H1 (cell line): ENCODE measurements at places on chromosomes 4 and X. TPM values are rescaled to one million over a fixed set of nuclear protein-coding genes. Genes with fewer than 3 reads are reported as not detected.

CXorf49 gene
- total RNA-seq = not detected in 2 replicates

DNA sequence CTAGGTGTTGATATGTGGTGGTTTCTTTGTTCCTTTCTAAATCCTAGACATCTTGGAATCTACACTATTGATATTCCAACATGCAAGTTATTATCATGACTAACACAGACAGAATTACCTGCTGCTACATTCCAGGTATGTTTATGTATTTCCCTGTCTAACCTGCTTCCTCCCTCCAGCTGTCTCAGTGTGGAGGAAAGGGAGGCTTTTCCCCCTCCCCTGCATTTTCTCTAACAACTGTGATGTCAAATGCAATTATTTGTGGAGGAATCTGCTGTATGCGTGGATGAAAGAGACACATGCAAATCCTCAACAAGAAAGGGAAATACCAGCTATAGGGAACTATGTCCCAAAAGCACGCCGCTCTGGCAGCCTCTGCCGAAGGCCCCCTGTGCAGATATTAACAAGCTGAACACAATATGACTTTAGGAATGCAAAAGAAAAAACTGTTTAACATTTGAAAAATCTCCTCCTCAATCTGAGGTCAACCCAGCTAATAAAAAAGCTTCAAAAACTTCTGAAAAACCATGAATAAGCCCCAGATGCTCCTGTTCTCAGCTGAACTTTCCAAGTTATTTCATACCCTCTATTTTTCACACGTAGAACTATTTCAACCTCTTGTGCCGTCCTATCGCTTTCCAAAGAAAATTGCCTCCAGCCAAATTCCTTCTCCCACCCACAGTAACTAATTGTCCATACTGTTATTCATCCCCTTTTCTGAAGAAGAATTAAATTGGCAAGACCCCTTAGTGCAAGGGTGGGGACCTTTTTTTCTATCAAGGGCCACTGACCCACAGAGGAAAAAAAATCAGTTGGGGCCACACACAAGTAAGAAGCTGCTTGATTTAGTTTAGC is 225.1 kb upstream of the GPC4 start:
- DNase-seq = no peak

DNA sequence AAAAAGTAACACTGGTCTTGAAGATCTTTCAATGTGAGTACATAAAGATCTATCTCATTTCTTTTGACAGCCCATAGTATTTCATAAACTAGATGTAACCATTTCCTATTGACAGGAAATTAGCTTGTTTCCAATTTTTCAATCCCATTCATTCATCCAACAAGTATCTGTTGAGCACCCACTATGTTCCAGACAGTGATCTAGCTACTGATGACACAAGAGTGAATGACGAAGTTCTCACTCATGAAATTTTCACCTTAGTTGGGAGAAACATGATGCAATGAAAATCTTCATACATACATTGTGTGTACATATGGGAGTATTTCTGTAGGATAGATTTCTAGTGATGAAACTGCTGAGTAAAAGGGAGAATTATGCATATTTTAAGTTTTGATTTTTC is 1.7 kb downstream of the CD38 start:
- no peak for DNase-seq

- DNase-seq = no peak
Observed at GRCh38 chr4:66091786-66092185, 421.5 kb upstream of the EPHA5 start.

DNA sequence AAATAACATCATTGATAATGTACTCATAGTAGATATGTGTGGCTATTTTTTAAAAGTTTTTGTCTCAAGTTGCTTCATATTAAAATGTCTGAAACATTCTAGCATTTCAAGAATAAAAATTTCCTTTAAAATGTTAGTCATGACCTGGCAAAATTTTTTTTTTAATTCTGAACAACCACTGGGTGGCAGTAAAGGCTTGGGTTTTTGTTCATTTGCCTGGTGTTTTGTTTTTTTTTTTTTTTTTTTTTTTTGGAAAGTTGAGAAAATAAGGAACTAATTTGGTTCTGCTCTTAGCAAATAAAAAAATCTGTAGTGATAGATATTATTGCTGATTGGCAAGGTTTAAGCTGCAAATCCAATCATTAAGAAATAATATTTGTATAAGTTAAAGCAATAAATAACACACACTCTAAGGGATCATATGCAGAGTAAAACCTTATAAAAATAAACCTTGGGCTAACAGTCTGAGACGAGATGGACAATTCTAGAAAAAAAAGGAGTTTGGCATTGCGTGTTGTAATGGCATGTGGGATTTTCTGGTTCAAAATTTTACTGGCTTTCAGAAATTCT is 81.4 kb downstream of the CEP44 start:
- no peak for DNase-seq

GRCh38 chrX:140091125-140091886 is 126.0 kb upstream of the CXorf66 start:
- no peak for DNase-seq

DNA sequence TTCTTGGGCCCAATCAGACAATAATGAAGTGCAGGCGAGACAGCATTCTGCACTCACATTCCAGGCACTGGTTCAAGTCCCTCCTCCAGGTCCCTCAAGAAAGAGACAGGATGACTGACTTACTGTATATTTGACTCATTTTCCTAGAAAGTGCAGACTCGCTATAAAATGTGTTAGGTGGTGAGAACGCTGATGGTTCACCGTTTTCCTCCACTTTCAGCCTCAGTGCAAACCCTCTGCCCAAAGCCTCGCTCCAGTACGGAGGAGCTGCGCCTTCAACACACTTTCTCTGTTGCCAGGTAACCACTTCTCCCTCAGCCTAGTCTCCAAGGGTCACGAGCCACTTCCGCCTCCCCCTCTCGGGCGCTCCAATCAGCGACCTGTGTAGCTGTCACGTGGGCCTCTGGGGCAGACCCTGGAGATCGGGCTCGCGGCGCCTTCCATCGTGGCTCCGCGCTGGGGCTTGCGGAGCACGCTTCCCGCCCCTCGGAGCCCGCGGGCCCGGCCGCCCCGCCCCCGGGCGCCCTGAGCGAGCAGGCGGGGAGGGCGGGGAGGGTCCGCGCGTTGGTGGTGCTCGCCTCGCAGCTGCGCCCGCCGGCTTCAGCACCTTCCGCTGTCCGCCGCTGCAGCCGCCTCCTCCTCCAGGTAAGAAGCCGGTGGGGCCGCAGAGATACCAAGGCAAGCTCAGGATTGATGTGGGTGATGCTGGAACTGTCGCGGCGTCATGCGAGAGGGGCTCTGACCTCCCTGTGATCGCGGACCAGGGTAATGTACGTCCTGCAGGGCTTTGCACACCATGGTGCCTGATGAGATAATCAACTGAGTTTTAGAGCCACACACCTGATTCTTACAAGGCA is at the start of gene WDR17:
TSS of gene WDR17 (plus strand) at position 407 of the 857 bp plus-strand sequence. CDS start 45,740 bp downstream, outside the sequence.
- DNase-seq = peak; percentile 94

- no peak for DNase-seq
Observed at GRCh38 chr4:153269218-153269990, 65.2 kb downstream of the TRIM2 start.

- no peak for DNase-seq
Observed at GRCh38 chrX:119194621-119195020, 41.5 kb upstream of the PGRMC1 start.

STK32B gene
- 2.5 and 2.6 TPM in 2 replicates for total RNA-seq

- no peak for DNase-seq
Observed at GRCh38 chr4:117134386-117134785, 49.0 kb upstream of the TRAM1L1 start.

CAPN6 gene
- total RNA-seq = 10.6 and 10.8 TPM in 2 replicates

MAGEA12 gene
- total RNA-seq = not detected in 2 replicates

DNA sequence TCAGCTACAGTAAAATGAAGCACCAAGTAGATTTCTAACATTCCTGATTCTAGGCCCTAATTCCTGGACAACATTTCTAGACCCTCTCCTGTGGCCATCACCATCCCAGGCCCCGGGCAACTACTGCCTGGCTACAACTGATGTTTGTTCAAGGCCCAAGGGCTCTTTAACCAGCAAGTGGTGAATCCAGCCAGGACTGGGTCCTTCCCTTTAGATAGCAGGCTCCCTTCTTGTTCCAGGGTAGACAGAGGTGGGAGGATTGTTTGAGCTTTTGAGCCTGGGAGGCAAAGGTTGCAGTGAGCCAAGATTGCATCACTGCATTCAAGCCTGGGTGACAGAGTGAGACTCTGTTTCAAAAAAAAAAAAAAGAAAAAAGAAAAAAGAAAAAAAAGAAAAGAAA is 12.7 kb upstream of the AADAT start:
- no peak for DNase-seq

- no peak for DNase-seq
Observed at GRCh38 chr4:183183906-183184535, 85.0 kb downstream of the WWC2 start.

GRCh38 chr4:141637565-141637964 is 1.2 kb downstream of the IL15 start:
- no peak for DNase-seq

DNA sequence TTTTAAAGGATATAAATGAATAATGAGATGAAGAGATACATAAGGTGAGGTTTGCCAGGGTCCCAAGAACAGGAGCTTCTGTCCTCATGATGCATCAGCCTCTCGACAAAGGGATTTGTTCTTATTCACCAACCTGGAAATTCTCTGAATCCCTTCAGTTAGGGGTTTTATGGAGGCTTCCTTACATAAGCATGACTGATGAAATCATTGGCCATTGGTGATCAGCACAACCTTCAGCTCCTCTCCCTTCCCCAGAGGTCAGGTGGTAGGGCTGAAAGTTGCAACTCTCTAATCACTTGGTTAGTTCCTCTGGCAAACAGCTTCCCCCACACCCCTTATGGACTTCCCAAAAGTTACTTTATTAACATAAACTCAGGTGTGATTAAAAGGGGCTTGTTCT is 222.0 kb downstream of the SPRY1 start:
- no peak for DNase-seq

GRCh38 chr4:86108834-86109233 is 251.0 kb downstream of the MAPK10 start:
- DNase-seq = no peak

DNA sequence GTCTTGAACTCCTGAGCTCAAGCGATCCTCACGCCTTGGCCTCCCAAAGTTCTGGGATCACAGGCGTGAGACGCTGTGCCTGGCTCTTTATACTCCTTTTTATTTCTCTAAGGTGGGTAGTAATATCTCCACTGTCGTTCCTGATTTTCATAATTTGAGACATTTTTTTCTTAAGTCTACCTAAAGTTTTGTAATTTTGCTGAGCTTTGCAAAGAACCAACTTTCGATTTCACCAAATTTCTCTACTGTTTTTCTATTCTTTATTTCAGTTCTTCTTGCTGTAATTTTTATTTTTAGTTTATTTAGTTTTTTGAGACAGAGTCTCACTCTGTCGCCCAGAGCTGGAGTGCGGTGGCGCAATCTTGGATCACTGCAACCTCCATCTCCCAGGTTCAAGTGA is 70.4 kb upstream of the CITED1 start:
- no peak for DNase-seq

DNA sequence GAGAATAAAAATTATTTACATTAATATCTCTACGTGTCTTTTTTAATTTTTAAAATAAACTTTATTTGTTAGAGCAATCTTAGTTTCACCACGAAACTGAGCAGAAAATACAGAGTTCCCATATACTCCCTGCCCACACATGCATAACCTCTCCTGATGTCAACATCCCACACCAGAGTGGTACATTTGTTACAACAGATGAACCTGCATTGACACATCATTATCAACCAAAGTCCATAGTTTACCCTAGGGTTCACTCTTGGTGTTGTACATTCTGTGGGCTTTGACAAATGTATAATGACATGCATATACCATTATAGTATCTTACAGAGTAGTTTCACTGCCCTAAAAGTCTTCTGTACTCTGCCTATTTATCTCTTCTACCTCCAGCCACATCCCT is 110.6 kb upstream of the OTUD4 start:
- DNase-seq = no peak

DNA sequence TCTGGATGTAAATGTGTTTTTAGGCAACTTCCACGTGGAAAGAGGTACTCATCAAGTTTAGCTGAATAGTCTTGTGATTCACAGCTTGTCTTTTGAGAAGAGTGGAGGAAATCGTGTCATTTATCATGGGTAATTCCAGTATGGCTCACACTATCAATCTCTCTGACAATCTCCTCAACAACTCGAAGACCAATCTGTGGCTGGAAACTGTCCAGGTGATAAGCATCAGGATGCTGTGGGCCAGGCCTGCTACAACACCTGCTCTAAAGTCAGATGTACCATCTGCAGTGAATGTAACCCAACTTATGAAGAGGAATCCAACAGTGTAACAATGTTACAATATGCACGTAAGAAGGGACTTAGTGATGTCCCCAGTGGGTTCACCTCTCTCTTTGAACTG is 132.1 kb upstream of the GK2 start:
- no peak for DNase-seq

DNA sequence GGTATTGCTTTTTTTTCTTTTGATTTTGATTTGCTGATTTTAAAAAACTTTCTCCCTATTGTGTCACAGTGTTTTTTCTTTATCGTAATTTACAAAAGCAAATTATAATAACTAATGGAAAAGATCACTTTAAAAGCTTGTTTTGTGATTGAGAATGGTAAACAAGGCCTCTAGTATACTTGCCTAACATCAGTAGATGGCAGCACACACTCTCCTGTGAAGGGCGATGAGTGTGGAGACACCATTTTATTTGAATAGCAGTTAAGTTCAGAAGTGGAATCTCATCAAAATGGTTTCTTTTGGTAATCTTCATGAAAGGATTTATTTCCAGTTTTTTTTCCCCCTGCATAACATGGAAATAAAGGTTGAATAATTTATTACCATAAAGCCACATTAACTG is 72.3 kb downstream of the PAK3 start:
- DNase-seq = no peak

APELA gene
- 60.2 and 65.2 TPM in 2 replicates for total RNA-seq

DNA sequence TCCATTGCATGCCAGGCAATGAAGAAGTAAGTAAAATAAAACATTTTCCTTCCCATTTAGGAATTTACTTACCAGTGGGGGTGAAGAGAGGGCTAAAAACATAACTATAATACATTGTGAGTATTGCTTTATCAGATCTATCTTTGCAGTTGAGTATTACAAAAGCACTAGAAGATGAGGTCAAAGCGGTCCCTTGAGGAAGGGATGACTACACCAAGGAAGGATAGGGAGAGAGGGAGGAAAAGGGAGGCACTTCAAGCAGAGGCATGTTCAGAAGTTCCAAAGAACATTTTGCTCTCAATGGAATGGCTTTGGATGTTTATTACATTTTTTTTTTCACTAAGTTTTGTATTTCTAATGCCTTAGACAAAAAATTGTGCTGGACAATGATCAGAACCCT is 127.8 kb downstream of the TET2 start:
- DNase-seq = no peak

- no peak for DNase-seq
Observed at GRCh38 chr4:6378493-6379445, 93.6 kb downstream of the PPP2R2C start.

GRCh38 chrX:1533058-1533457 is 3.9 kb downstream of the P2RY8 start:
- DNase-seq = no peak

MAML3 gene
- total RNA-seq = 5.6 and 5.7 TPM in 2 replicates

- DNase-seq = no peak
Observed at GRCh38 chr4:180057891-180058671, 2185.1 kb upstream of the TENM3 start.

DNA sequence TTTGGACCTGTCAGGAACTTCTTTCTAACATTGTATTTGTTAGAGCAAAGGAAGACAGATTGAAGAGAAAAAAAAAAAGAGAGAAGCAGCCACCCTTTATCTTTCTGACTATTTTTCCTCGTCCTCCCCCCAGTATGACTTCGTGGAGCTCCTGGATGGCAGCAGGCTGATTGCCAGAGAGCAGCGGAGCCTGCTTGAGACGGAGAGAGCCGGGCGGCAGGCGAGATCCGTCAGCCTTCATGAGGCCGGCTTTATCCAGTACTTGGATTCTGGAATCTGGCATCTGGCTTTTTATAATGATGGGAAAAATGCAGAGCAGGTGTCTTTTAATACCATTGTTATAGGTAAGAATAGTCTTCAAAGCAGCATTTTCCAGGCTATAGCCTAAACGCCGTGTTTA is 237.7 kb downstream of the DCTD start:
- no peak for DNase-seq

FSTL5 gene
- 0.19 and 0.32 TPM in 2 replicates for total RNA-seq
